ENCODE measurements at places on chromosomes 3 and 15. TPM values are rescaled to one million over a fixed set of nuclear protein-coding genes. Genes with fewer than 3 reads are reported as not detected.

GRCh38 chr3:132758740-132759139 lies 36.5 kb upstream of the NPHP3 start:
- no peak for DNase-seq

GRCh38 chr3:186708983-186709679 lies 8.0 kb upstream of the KNG1 start:
- no peak for DNase-seq

DNA sequence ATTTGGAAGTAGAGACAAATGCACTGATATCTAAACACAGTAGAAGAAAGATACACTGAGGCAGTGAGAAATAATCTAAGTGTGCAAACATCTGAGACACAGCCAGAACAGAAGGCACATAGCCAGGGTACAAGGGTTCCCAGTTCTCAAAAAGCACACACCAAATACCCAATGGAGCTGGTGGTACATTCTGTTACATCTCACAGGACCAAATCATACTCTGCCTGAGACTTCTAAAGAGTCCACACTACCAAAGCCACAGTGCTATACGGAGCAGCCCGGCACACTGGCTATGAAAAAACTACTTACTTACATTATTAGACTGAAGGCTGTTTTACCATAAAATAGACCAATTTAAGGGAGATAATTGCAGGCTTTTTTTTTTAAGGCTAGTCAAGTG lies 19.3 kb downstream of the CLPX start:
- no peak for DNase-seq

DNA sequence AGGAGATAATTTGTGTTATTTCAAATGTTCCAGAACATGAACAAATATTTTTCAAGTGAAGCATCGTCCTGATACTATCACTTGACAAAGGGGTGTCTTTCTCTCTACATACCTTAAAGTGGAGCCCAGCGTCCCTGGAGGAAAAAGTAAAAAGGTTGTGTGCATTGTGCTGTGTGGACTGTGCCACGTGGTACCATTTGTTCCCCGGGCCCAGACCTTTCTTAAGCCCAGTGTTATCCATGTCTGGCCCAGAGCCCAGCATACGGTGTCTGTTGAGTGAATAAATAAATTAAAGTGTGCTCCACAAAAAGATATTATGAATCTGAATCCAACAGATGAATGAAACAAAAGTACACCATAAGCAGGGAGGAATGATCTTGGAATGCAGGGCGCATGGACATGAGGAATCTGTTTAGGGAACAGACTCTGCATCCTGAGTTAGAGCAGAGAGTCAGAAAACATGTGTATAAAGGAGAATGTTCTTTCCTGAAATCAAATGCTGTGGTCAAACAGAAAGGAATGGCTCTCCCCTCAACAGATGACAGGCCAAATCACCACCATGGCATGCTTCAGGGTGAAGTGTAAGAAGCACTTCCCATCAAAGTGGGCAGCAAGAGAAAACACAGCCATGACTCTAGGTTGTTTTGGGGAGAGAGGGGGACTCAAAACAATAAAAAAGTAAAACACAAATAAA lies 8.1 kb upstream of the PRSS50 start:
- peak; percentile 64 for DNase-seq

DNA sequence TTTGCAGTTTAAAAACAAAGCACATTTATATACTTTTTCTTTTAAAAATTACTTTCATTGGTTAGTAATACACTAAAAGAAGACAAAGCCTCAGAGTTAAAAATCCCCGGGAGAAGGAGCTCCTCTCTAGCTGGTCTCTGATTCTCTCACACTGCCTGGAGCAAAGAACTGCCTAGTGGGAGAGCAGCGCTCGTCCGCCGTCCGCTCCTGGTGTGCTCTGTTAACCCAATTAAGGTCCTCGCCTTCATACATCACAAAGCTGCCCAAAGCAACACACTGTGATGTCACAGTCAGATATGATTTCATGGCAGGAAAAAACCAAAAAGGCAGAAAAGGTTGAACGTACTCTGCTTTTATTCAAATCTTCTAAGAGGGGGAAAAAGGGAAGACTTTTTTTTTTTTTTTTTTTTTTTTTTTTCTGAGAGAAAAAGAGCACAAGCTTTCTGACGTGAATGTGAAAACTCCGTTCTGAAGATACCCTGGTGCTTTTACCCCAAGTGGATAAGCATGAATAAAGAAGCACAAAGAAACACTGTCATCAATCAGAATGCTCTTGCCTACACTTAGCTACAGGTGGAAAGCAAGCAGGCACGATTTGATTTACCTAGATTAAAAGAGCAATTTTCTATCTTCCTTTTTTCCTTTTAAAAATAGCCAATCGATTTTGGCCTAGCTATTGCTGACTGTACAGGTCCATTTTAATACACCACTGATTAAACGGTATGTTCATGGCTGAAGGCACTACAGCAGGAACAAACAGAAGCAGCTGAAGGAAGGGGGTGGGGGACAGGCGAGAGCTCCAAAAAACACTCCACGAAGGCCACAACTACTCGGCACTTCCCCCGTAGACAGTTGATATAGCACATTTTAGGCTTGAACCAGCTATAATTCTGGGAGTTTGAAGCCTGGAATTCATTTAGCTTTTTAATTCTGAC lies 115.2 kb downstream of the TIGIT start:
- DNase-seq = peak; percentile 67

GRCh38 chr15:59825901-59826300 lies 136.8 kb upstream of the BNIP2 start:
- no peak for DNase-seq

GRCh38 chr3:132606085-132606484 lies 9.0 kb downstream of the ACKR4 start:
- peak; percentile 10 for DNase-seq

DNA sequence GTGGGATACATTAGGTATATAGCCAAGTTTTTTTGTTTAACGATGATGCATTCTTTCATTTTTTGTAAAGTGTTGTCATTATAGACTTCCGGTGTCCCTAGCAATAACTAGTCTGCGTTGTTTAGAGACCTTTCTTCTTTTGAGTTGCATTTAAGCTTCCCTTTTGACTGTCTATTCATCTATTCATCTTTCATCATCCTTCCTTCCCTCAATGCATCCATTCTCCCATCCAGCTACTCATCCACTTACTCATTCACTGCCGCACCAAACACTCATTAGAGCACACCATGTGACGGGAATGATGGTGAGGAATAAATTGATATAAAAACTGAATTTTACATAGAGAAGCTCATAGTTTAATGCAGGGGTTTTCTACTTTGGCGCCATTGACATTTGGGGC lies 32.9 kb downstream of the OR4F15 start:
- DNase-seq = no peak

GRCh38 chr3:98848108-98848507 lies 53.4 kb downstream of the DCBLD2 start:
- no peak for DNase-seq

DNA sequence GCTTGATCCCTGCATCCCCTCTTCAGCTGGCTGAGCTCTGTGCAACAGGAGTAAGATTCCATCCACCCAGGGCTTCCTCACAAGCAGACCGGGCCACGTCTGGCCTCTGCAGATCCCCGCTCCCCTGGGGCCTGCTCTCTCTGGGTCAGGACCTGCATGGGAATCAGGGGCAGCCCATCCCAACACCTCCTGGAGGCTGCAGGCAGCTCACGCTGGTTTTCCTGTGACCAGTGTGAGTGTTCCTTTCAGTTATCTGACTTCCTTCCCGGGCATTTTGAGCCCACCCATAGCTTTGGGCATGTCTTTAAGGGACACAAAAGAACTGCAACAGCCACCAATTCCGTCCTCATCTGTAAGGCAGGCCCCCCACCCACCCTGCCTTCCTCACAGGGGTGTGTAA lies 16.3 kb downstream of the NUP210 start:
- DNase-seq = no peak

- DNase-seq = peak; percentile 95
Measured at GRCh38 chr3:3799173-3800079, at the start of gene LRRN1. Gene LRRN1 (plus strand): TSS chr3:3799431. CDS start chr3:3844642, 45,211 bp downstream.

MESP2 gene
- total RNA-seq = not detected

B4GALT4 gene
- 17.5 TPM for total RNA-seq

CPLX3 gene
- total RNA-seq = not detected

GPR160 gene
- total RNA-seq = 1.3 TPM

CELF6 gene
- total RNA-seq = 1.3 TPM

SH2D7 gene
- not detected for total RNA-seq

PIK3R4 gene
- total RNA-seq = 40.5 TPM

RPUSD2 gene
- total RNA-seq = 17.6 TPM

PIERCE2 gene
- not detected for total RNA-seq

CYP8B1 gene
- total RNA-seq = not detected

Data from tongue (tissue), 3 donors.